ENCODE measurements at places on chromosomes 7 and 10.
A peak's percentile ranks its signal among the peaks of the same experiment; 100 is the strongest.

DNA sequence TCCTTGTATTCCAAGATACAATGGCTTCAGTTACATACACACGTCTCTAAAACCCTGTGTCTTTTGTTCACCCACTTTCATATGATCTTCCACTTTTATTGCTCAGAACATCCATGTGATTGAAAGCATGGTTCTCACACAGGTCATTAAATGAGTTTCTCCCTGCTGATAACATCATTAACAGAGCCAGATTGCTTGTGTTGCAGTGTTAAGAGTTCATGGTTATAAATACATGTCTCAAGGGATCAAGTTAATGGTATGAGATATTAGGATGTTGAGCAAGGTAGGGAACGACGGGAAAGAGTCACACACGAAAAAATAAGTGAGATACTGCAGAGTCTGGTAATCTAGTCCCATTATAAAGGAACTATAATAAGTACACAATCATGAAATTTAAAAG is 861.5 kb downstream of the SORCS1 start:
- no peak for DNase-seq

- no peak for DNase-seq
These were observed 13.8 kb upstream of the TNRC18 start for GRCh38 chr7:5437348-5437892.

DNA sequence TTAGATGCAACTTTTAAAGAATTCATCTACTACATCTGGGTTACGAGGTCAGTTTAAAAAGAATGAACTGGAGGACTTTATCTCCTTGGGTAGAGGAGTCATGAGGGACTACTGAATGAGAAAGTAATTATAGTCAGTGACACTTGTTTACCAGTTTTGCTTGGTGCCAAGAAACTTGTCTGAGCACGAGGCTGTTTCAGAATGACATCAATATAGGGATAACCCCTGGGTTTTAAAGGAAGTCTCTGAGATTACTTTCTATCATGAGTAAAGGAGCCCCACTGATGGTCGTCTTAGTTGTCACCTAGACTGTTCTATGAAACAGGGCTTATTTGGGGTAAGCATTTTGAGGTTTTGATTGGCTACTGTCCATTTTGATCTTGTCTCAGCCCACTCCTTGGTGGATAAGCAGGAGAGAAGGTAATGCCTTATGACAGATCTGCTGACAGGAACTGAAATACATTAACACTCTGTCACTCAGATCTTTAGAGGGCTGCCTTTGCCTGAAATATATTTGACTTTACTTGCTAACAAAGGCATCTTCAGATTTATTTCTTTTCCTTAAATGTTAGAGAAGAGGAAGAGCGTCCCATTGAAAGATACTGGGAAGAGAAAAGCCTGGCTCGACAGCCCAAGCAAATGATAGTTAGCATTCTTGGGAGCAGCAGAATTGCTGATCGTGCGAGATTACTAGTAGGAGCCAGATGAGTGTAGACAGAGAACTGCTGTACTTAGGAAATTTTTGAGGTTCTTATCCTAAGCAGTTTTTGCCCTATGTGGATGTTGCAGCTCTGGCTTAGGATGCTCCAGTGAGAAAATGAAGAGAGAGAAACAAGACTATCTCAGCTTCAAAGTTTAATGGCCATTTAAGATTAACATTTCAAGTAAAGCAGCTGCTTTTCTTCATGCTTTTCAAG is 299.2 kb upstream of the LRGUK start:
- no peak for DNase-seq

- no peak for DNase-seq
These were observed 152.4 kb upstream of the ADCY1 start for GRCh38 chr7:45421806-45422205.

DNA sequence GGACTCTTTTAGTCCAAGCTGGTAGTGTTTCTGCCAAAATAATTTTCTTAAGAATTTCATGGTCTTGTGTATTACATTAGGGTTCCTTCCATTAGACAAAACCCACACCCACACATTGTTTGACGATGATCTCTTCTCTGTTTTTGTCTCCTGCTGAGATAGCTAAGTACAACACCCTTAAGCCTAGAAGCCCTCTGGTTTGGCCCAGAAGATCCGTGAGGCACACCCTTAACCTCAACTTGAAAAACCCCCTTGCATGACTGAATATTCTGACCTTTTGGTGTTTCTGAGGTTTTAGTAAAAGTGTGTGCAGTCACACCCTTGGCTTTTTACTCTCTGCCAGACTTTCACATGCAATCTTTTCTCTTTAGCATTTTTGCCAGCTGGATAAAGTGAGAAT is 29.3 kb upstream of the ERCC6 start:
- DNase-seq, result no peak

GRCh38 chr10:66604195-66604594 is 321.6 kb upstream of the LRRTM3 start:
- no peak for DNase-seq

DNA sequence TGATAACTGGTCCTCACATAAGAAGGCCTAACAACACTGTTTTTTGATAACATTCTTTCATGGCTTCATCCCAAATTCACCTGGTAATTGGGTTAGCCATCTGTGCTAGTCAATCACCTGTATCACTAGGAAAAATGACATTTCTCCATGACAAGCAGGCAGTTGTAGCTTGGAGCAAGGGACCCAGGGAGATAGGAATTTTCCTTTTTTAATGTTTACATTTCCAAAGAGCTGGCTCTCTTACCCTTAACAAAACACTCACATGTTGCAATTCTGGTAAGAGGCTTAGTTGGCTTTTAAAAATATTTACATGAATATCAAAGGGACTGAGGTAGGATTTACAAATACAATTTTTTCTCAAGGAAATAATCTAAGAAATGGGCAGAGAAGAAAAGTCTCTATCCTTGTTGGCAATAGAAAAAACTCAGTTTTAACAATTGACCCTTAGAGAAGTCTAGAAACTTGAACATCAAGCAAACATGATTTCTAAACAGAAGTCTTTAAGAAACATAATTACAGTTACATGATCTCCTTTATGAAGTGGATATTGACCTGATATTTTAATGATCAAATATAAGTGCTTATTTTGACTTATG is 16.1 kb upstream of the AKR1C1 start:
- DNase-seq, result no peak

DNA sequence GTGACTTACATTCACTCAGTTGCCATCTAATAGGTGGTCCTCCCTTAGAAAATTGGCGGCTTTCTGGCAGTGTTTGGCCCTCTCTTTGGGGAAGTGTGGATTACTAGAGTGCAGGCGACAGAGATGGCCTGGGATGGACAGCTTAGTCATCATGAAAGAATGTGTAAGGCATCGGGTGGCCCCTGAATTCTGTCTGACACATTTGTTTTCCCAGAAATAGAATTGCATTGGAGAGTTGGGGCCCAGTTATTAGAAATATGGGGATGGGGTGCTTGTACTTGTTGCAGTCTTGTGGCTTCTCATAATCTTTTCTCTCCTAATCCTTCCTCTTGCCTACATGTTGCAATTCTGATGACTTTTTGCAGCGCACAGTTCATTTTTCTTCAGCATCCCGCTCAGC is 13.8 kb downstream of the TCF7L2 start:
- peak; percentile 72 for DNase-seq

DNA sequence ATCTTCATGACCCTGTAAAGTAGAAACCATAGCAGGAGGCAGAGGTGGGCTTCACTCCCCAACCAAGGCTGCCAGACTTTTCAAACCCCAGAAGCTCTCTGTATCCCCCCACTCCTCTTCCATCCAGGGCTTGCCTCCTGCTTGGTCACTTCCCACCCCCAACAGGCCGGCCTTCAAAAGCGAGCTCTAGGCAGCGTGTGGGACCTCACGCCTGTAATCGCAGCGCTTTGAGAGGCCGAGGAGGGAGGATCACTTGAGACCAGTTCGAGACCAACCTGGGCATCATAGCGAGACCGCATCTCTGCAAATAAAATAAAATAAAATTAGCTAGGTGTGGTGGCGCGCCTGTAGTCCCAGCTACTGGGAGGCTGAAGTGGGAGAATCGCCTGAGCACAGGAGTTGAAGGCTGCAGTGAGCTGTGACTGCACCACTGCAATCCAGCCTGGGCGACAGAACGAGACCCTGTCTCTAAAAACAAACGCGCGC is 743 bp upstream of the POR start:
- no peak for DNase-seq

GRCh38 chr10:104317726-104318299 is 20.5 kb downstream of the ITPRIP start:
- DNase-seq, result no peak

GRCh38 chr7:84177758-84178412 is 16.7 kb downstream of the SEMA3A start:
- DNase-seq, result no peak

- no peak for DNase-seq
These were observed 151.1 kb downstream of the SORCS1 start for GRCh38 chr10:107013258-107014006.

- no peak for DNase-seq
These were observed 56.6 kb upstream of the STEAP4 start for GRCh38 chr7:88363249-88363648.

GRCh38 chr10:22489467-22489866 is 144.2 kb downstream of the SPAG6 start:
- peak; percentile 79 for DNase-seq

- no peak for DNase-seq
These were observed 254.9 kb downstream of the CACNA2D1 start for GRCh38 chr7:82188636-82189035.

DNA sequence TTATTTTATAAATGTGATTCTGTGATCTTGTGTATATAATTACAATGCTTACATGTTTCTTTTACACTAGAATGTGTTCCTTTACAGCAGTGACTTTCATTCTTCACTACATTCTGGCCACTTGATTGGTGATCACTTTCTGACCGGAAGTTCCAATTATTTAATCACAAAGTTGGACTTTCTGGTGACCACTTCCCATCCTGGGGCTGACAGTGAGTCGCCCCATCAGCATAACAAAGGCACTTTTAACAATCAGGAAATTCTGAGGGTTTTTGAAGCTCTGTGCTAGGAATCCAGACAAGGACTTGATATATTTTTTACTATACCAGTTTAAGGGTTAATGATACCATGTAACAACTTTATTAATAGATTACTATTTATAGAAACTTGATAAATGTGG is 282.3 kb upstream of the KAT6B start:
- no peak for DNase-seq

DNA sequence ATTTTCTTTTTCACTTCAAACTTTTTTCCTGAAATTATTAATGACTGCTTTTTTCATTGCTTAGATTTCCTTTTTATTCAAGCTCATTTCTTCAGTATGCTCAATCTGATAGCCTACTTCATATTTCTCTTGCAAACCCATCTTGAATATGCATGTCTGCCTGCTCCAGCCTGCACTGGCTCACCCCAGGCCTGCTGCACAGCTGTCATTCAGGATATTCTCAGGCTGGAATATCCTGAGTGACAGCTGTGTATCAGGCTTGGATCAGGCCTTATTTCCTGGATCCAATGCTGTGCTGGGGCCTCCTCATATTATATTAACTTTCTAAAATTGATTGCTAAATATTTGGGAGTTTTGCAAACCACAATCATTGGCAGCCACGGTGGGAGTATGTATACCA is 120.2 kb upstream of the TNS3 start:
- no peak for DNase-seq

DNA sequence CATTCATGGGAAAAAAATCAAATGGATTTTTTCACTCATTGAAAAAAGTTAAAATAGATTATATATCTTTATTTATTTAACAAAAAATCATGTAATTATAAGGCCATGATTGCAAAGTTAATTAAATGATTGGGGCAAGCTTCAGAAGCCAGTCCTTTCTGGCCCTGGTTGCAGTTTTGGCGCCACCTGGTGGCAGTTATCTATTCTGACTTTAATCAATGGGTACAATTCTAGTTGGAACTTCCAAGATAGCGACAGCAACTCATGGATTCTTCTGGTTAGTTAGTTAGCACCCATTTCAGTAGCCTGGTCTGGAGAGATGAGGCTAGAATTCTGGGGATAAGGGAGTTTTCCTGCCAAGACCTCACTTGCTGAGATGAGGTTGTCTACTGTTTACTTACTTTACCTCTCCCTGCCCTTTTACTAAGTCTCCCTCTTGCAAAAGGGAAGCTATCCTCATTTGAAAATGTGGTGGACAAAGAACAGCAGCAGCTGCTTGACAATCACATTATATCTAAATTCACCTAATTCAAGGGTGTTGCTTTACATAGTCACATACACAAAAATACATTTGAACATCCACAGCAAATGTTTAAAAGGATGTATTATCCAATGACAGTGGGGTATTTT is 42.3 kb downstream of the NOC3L start:
- peak; percentile 55 for DNase-seq

DNA sequence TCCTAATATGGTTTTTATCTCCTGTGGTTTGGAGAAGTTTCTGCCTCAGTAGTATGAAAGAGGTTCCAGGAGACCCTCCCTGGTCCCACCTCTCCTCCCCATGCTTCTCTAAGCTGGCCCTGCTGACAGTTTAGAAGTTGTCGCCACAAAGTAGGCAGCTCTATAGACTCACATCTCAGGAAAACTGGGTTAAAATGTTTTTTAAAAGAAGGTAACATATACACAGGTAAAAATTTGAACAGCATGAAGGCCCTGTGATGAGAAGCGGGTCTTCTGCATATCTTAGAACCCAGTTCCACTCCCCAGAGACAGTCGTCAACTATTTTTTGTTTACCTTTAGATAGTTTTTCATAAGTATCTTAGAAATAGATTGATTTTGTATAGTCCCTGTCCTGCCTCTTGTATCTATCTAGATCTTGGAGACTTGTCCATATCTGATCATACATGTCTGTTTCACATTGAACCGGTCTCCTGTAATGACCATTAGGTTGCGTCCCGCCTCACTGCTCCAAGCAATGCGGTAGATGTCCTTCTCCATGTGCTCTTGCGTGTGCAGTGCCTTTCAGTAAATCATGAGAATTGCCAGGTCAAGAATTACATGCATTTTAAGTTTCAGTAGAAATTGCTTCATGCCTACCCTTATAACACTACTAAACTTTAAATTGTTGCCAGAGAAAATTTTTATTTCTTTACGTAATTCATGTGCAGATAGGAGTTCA is 2.2 kb downstream of the DUSP5 start:
- DNase-seq, result no peak

- no peak for DNase-seq
These were observed 621.0 kb downstream of the PARD3 start for GRCh38 chr10:34193931-34194626.

DNA sequence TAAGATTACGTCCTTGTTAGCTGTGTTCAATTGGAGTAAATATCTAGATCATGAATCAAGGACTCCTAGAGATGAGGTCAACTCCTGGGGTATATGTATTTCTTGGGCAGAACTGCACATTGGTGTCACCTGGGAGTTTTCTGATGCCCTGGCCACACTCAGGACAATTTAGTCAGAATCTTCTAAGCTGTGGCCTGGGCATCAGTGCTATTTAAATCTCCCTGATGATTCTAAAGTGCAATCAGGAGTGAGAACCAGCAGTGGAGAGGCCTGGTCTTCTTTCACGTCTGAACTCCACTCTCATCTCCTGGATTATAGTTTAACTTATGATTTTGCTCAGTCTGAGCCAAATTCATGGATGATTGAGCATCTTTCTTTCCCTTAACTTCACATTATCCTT is 218.0 kb downstream of the BMPER start:
- DNase-seq, result no peak

DNA sequence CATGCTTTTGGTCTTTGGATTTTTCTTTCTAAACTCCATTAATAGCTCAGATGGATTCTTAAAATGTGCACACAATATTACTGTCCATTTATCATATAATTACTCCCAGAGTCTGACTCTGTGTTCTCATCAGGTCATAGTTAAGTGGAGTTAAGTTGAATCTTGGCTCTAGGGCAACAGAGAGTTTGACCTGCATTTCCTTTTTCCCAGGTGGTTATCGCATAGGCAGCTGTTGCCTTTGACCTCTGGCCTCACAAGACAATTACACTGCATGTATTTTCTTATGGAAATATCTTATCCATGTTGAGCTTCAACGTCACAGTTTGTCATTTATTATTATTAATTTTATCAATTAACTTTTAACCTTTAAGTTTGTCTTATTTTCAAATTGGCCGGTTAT is 237.5 kb upstream of the HGF start:
- DNase-seq, result no peak
